Activated gamma-delta T cell treated with Interleukin-2 at 50 U/mL for 16 hours (primary cell): ENCODE measurements at places on chromosomes 6 and 20.

DNA sequence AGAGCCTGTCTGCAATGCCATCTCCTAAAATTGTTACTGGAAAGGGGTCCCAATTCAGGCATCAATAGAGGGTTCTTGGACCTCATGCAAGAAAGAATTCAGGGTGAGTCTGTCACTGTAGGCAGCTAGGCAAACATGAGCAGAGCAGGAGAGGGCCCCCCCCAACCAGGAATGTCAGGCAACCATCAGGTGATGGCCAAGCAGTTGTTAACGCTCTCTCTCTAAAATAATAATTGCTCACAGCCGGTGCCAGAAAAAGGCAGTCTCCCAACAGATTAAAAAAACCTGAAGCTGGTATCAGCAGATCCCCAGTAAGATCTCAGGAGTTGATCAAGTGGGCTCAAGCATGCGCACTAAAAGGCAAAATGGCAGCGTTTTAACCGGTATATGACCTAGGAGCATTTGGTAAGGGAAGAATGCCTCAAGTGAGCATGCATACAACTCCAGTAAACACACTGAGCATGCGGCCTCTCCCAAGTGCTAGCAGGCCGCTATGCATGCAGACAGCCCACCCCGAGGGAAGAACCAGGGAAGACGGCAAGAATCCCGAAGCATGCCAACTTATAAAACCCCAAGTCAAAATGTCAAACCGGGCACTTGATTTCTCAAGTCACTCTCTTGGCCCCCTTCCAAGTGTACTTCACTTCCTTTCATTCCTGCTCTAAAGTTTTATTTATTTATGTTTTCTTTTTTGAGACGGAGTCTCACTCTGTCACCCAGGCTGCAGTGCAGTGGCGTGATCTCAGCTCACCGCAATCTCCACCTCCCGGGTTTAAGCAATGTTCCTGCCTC, 44.0 kb upstream of the RNGTT start:
- no peak for DNase-seq

DNA sequence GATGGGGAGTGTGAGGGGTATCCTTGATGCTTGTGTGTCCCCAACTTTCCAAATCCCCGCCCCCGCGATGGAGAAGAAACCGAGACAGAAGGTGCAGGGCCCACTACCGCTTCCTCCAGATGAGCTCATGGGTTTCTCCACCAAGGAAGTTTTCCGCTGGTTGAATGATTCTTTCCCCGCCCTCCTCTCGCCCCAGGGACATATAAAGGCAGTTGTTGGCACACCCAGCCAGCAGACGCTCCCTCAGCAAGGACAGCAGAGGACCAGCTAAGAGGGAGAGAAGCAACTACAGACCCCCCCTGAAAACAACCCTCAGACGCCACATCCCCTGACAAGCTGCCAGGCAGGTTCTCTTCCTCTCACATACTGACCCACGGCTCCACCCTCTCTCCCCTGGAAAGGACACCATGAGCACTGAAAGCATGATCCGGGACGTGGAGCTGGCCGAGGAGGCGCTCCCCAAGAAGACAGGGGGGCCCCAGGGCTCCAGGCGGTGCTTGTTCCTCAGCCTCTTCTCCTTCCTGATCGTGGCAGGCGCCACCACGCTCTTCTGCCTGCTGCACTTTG, at the start of gene TNF:
Gene TNF (plus strand): TSS at position 231 of the 567 bp plus-strand sequence. CDS start 177 bp downstream, at position 408.
- DNase-seq = peak; percentile 54

DNA sequence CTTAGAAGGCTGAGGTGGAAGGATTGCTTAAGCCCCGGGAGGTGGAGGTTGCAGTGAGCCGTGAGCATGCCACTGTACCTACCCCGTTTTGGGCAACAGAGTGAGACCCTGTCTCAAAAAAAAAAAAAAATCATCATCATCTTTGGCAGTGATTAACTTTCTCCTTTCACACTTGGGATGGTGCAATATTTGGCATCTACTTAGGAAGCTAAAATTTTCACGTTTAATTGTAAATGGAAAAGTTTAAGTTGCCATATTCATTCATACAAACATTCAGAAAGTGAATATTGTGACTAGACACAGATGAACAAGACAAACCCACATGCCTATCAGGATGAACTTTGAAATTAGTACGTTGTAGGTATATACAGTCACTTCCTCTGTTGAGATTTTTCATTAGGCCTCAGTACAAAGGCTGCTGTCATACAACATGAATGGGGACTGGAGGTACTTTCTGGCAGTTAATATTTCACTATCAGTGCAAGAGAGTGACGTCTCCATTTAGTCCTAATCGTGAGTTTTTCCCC, 10.3 kb downstream of the TOP1 start:
- DNase-seq = no peak

GRCh38 chr6:47097092-47097945, 55.2 kb upstream of the ADGRF1 start:
- peak; percentile 8 for DNase-seq

DNA sequence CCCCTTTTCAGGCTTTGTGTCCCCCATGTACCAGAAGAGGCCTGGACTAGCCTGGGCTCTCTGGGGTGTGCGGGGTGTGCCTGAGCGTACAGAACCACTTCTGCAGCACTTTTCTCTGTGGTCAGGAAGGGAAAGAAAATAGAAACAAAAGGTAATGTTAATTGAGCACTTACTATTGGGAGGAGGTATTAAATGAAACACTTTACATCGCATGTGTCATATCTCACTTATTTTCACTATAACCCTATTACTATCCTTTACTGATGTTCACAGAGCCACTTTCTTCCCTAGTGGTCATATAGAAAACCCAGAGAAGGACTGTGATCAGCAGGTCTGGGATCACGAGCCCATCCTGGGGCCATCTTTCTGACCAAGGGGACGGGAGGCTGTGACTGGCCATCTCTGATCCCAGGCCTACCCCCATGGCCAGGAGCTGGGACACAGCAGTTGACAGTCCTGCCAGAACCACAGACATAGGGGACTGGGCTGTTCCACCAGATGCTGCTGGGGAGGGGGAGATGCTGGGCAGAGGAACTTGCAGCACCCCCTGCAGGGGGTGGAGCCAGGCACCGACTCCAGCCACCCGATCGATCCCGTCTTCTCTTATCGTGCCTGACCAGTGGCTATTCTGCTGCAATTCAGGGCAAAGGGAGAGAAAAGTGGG, 107.6 kb downstream of the VEGFA start:
- DNase-seq = no peak

DNA sequence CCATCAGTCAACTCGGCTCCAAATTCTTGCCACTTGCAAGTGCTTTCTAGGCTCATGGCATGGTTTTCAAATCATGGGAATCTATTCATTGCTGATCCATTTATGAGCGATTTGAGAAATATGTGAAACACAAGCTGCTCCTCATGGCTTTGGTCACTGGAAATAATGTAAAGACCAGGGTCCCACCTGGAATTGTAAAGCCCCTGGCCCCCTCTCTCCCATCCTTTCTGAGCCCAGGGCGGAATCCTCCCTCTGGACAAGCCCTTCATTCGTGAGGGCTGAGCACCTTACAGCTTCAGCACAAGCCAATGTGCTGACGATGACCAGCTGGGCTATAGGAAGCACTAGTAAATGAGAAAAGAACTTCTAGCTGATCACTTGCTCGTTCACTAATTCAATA, 96.0 kb downstream of the RNASET2 start:
- no peak for DNase-seq

- DNase-seq = peak; percentile 47
Measured at GRCh38 chr20:2206957-2207769, 88.6 kb upstream of the TGM3 start.

- no peak for DNase-seq
Measured at GRCh38 chr20:52612046-52612632, 360.0 kb upstream of the TSHZ2 start.

- no peak for DNase-seq
Measured at GRCh38 chr6:103672169-103672568, 1187.5 kb downstream of the HACE1 start.

DNA sequence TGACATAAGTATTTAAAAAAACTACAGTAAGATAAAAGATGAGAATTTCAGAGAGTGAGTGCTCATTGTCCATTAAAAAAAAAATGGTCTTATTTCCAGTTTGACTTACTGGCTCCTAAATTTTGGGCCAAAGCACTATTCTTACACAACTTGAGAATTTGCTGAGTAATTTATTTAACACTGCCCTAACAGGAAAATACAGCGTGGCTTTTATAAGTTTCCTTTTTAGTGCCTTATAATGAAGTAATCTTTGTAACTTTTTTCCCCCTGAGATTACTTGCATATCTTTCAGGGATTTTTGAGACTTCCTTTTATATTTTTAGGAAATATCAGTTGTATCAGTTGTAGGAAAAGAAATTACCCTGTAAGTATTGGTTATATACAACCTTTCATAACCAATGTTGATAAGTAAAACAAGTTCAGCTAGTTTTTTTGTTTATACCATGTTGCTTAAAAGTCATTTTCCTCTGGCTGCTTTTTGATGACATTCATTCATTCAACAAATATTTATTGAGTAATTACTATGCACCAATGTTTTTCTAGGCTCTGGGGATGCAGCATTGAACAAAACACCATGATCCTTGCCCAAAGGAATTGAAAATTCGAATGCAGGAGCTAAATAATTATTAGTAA, 106.4 kb upstream of the SGK1 start:
- DNase-seq = no peak

DNA sequence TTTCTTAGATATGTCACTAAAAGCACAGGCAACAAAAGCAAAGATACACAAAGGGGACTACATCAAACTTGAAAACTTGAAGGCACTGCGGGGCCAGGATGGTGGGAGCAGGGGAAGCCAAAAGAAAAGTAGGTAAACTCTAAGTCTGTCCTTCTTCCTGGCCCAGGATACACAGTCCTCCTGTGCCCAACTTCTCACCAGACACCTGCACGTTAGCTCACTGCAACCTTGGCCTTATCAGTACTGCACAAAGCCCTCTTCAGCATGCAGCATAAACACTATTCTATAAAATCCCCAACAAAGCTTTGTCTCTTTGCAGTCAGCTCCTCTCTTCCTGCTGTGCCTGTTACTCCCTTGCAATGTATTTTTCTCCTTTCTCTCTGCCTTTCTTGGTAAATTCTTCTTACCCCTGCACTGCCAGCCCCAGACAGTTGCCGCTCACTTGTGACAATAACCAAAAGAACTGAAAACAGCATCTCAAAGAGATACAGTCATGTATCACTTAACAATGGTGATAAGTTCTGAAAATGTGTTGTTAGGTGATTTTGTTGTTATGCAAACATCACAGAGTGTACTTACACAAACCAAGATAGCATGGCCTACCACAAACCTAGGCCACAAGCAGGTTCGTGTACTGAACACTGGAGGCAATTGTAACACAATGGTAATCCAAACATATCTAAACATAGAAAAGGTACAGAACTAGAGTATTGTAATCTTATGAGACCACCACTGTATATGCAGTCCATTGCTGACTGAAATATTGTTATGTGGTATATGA, 51.2 kb downstream of the NINL start:
- no peak for DNase-seq

- DNase-seq = no peak
Measured at GRCh38 chr20:63686492-63687321, 9.7 kb upstream of the TNFRSF6B start.

DNA sequence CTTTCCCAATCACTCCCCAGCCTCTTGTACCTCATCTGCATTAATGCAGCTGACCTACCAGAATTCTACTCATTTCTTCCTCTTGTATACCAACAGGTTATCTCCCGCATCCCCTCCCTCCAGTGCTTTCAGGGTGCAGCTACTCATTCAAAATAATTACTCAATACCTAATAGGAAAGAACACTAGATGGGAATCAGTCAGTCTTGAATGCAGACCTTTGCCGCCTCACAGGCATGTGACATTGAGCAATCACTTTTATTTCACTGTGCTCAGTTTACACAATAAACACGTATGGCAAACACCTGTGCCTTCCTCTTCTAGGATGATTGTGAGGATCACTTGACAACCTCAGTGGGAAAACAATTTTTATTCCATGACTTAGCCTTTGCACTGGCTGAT, 13.3 kb downstream of the ZSCAN31 start:
- no peak for DNase-seq

- no peak for DNase-seq
Measured at GRCh38 chr20:10657453-10657852, 16.3 kb downstream of the JAG1 start.

DNA sequence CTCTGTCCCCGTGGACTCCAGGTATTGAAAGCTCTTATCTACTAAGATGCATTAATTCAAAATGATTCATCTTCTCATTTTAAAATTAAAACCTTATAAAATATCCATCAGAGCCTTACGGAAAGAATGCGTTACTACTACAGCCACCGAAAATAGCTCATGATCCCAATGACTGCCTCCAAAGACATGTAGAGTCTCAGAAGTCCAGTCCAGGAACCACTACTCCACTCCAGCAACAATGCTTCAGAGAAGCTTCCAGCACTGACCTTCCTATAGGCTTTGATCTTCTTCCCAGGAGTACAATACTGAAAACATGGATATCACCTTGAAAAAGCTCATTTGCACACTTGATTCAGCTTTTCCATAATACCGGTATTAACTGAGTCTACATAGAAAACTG, 94.3 kb downstream of the CHD6 start:
- no peak for DNase-seq

- no peak for DNase-seq
Measured at GRCh38 chr6:33857093-33857931, 53.5 kb upstream of the MLN start.

- no peak for DNase-seq
Measured at GRCh38 chr6:121858310-121858709, 422.9 kb downstream of the GJA1 start.

- DNase-seq = no peak
Measured at GRCh38 chr6:128367437-128367836, 153.0 kb downstream of the PTPRK start.

DNA sequence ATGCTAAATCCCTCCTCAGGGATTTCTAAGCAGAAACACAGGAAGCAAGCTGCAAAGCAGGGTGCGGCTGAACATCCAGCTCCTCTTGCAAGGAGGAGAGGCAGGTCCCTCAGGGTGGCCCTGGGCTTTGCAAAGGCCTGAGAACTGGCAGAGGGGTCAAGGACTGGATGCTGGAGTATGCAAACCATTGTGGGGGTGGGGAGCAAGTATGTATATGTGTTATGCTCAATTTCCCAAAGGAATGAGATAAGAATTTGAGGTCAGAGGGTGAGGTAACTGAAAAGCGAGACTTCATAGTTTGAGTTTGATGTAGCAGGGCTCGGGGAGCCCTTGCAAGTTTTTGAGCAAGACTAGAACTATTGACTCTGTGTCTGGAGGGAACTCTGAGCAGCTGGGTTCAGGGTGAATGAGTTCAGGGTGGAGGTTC, 11.2 kb downstream of the SLC22A2 start:
- DNase-seq = no peak

GRCh38 chr6:42727087-42727611, 4.8 kb upstream of the PRPH2 start:
- peak; percentile 7 for DNase-seq
